ENCODE measurements at places on chromosomes 7 and 10. TPM values are rescaled to one million over a fixed set of nuclear protein-coding genes. Genes with fewer than 3 reads are reported as not detected.

- no peak for DNase-seq
These were observed 97.3 kb upstream of the COL1A2 start for GRCh38 chr7:94297397-94297838.

The PCDH15 gene
- 6.1 TPM for total RNA-seq

- no peak for DNase-seq
These were observed 167.2 kb upstream of the HGF start for GRCh38 chr7:81937091-81937490.

The NUTM2E gene
- total RNA-seq = under 0.01 TPM

The TMEM270 gene
- not detected for total RNA-seq

DNA sequence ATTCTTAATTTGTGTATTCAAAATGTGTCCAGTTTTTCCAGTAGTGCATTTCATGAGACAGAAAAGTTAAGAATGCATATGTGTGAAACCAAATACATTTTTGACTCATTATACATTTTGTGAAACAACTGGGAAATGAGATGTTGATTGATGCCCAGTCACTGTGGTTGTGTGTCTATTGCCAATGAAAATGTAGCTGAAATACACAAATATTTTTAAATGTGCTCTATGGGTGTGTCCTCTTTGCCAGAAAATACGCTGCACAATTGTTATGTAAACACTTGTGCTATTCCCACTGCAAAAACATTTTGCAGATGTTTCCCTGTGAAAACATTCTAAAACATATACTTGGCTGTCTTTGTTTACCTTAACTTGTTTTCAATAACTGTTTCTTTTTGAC, 395.2 kb downstream of the TFEC start:
- DNase-seq = no peak

The CALML5 gene
- total RNA-seq = not detected

The EVX1 gene
- total RNA-seq = not detected

DNA sequence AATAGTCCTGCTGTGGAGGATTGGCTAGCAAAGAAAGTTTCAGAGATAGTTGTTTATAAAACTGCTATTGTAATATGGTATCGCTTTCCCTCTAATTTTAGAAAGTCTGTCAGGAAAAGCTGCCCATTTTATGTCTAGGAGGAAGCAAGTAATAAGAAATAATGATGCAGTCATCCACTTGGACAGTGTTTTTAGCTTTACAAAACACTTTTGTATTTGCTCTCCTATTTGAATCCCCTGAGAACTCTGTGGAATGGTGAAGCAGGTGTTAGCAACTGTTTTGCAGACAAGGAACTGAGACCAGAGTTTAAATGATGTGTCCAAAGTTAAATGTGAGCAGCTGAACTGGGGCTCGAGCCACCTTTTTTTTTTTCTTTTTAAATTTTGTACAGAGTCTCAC, 455.8 kb downstream of the XPNPEP1 start:
- DNase-seq = no peak

The SEMA3D gene
- total RNA-seq = 3.7 TPM

The PVRIG gene
- total RNA-seq = not detected

The CHN2 gene
- total RNA-seq = 96.6 TPM

- DNase-seq = no peak
These were observed 3.6 kb downstream of the BLOC1S2 start for GRCh38 chr10:100282907-100283306.

GRCh38 chr7:16419859-16420258, 1.5 kb downstream of the CRPPA start:
- DNase-seq = no peak

- no peak for DNase-seq
These were observed 353.3 kb upstream of the ZMIZ1 start for GRCh38 chr10:78715435-78715834.

DNA sequence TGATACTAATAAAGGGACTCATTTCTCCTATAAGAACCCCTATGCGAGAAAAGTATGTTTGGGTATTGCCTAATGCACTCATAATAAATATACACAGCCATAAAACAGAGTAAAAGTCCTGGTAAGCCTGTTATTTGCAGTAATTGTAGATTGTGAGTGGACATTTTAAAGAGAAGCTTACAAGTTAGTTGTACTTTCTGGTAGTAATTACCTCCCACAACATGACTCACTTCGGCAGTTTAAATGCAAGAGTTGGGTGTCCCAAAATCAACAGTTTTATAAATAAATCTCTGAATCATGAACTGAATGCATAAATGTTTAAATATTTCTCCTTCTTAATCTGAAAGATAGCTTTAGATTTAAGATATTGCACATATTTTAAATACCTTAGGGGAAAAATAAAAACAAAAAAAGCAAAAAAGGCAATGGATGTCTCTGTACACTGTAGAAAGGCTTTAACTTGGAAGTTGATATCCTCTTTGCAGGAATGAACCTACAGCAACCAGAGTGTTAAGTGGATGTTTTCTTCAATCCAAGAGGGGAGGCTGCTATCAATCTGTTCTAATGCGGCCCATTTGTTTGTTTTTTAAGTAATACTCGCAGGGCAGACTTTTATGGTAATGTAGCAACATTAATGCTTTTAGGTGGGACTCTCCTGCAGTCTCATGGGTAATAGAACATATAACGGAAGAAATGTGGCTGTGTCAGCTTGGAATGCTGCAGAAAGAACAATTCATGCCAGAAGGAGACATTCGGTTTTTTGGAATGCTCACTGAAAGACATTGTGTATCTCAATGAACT, 57.3 kb upstream of the ZEB1 start:
- no peak for DNase-seq

DNA sequence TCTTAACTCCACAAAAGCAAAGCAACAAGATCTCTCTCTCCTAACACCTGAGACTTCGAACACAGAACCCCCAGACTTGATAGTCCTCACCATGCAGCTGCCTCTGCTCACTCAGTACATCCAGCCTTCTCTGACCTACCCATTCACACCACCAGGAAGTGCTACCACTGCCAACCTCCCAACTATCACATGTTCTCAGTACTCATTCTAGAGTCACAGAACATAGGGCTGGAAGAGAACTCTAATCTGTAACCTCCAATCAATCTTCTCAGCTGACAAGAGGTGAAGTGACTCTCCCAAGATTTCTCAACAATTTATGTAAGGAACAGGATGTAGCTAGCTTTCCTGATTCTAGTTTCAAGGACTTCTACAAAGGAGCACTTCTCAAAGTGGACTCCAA, 3.8 kb downstream of the NUDCD3 start:
- no peak for DNase-seq

The EBF3 gene
- total RNA-seq = 0.82 TPM

The PPP1R9A gene
- total RNA-seq = 93.3 TPM

- DNase-seq = no peak
These were observed 65.1 kb upstream of the SFMBT2 start for GRCh38 chr10:7475939-7476338.

The FGF8 gene
- not detected for total RNA-seq

DNA sequence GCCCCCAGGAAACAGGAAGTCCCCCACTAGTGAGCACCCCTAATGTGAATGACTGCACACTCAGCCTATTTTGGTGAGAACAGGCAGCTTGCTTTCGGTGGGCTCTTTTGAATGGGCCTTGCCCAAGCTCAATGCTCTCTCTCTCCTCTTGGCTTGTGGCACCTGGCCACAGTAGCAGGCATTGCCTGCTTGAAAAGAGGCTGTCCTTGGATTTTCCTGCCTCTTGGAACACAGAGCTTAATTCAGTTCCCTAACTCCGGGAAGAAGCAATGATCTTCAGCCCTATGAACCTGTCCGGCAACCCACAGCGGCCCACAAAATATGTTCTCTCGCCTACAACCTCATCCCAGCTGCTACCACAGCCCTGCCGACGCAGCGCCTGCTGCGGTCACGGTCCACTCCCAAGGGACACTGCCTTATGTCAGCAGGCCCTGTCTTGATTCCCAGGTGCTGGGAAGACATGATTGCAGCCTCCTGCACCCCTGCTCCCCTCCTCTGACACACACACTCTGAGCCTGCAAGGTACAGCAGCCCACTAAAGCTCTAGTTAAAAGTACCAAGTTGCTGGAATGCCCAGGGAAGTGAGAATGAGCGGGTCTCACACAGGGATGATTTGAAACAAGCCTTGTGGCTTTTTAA, 715.5 kb upstream of the GALNT17 start:
- no peak for DNase-seq

DNA sequence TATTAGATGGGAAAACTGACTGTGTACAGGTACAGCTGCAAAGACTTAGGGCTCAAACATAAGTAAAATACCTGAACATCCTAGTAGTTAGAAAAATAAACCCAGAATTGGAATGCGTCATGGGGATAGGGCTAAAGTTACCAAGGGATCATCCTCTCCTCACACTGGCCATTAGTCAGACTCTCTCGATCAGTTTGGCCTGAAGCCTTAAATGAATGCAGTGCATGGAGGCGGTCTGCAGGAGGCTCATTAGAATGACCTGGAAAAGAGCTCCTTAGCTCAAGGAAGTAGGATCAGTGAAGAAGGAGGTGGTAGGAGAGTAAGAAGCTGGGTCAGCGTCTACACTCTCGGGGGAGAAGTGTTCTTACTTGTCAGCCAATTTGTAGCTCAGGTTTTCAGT, 35.3 kb downstream of the DENND2A start:
- DNase-seq = no peak

The ASAH2B gene
- total RNA-seq = 8.6 TPM

Data from frontal cortex (tissue), 4 donors.